Cardiac septum (tissue), 1 donor: ENCODE measurements at places on chromosomes 6 and 20. TPM values are rescaled to one million over a fixed set of nuclear protein-coding genes. Genes with fewer than 3 reads are reported as not detected.

The SAMD5 gene
- total RNA-seq = 3.0 TPM

The PLAGL1 gene
- total RNA-seq = 13.0 TPM

The C20orf204 gene
- total RNA-seq = 0.86 TPM

The RIN2 gene
- total RNA-seq = 63.9 TPM

The SOX12 gene
- 10.6 TPM for total RNA-seq

The RAE1 gene
- total RNA-seq = 13.8 TPM

The EYA2 gene
- total RNA-seq = 0.40 TPM

The POM121L2 gene
- not detected for total RNA-seq

The FLRT3 gene
- 0.22 TPM for total RNA-seq
